Thymus (tissue), 14 donors: ENCODE measurements at places on chromosomes 1 and 21. TPM values are rescaled to one million over a fixed set of nuclear protein-coding genes. Genes with fewer than 3 reads are reported as not detected.

Gene ZNF697
- 1.3 TPM for total RNA-seq

Gene PPFIA4
- total RNA-seq, result 2.1 TPM

GRCh38 chr1:20174937-20175666, 10.8 kb upstream of the UBXN10 start:
- DNase-seq, result no peak

DNA sequence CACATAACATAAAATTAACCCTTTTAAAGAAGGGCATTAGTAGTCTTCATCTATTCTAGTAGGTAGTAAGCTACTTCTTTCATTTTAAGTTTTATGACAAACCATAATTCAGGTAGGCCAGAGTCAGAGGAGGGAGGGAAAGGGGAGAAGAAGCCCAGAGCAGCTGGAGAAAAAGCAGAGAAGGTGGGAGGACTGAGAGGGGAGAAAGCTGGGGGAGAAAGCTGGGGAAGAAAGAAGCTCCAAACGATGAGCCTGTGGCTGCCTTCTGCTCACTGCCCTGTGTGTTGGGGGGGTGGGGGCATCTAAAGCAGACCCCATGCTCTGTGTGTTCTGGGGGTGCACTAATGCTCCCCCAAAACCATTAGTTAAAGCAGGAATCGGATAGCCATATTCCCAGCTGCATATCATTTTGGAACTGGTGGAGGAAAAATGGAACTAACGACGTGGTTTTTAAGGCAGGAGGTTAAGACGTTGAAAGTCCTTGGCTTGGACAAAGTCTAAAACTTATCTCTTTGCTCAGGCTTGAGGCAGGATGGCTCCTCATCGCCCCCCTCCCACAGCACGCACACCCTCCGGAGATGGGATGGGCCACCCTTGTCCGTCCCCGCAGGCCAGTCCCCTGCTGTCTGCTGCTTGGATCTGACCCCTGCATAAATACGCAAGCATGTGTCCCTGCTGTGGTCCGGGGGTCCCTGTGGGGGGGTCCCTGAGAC, 184.2 kb downstream of the DYRK1A start:
- no peak for DNase-seq

Gene ADSS2
- total RNA-seq, result 40.4 TPM
